ENCODE measurements at places on chromosomes 3 and 15.

GRCh38 chr15:57395292-57395691 is 19.0 kb downstream of the CGNL1 start:
- DNase-seq: no peak

- DNase-seq: no peak
These were observed 6.6 kb downstream of the GPR171 start for GRCh38 chr3:151196434-151196833.

- DNase-seq: no peak
These were observed 1465.3 kb upstream of the GBE1 start for GRCh38 chr3:83226751-83227150.

DNA sequence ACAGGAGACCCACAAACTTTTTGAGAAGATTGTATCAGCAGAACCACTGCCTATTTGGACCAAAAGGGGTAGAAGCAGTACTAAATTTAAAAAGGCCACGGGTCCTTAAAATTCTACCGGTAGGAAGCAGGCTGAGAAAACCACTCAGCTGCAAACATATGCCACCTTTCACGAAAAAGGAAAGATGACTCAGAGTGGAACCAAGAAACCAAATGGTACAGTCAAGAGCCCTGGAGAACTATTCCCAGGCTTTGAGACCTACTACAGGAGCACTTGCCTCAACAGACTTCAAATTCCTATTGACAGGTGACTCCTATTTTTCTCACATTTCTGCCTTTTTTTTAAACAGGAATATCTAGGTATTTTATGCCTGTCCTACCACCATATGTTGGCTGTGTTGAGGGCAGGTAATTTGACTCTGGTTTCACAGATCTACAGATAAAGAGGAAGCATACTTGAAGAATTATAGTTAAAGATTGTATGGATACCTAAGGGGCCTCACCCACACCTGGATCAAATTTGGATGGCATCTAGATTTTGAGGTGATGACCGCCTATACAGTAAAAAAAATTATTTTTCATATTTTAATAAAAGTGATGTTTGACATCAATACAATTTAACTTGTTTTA is 10.1 kb downstream of the GOLIM4 start:
- no peak for DNase-seq

DNA sequence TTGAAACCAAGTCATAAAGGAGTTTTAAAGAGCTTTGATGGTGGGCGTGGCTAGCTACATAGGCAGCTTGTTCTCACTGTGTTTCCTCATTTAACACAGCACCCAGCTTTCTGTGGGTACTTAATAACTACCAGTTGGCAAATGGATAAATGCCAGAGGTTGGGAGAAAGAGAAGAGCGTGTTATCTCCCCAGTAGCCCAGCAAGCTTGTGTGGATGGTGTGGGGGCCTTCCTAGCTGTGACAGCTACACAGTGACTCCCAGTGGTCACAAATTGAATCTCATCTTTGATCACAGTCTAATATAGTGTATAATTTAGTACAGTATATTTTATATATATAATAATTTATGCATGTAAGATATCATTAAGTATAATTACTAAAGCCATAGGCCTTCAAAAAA is 984.1 kb downstream of the EPHA3 start:
- DNase-seq: no peak

- DNase-seq: no peak
These were observed 36.0 kb upstream of the PEX5L start for GRCh38 chr3:180072786-180073185.

GRCh38 chr15:80890341-80891005 is 99.1 kb downstream of the MESD start:
- no peak for DNase-seq

- DNase-seq: no peak
These were observed 26.0 kb downstream of the XPC start for GRCh38 chr3:14152233-14152962.

DNA sequence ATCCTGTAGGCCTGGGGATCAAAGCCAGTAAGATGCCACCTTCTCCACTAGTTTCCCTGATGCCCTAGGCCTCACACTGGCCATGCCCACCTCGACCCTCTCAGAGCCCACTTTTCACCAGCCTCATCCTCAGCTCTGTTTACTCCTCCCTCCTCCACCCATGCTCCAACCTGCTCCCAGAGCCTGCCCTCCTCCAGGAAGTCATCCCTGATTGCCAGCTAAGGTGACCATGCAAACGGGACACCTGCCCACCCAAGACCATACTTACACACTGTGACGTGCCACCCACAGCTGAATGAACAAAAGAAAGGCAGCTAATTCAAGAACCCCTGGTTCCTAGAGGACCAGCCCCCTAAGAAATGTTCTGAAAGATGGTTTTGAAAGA is 9.1 kb downstream of the PLCD1 start:
- no peak for DNase-seq

DNA sequence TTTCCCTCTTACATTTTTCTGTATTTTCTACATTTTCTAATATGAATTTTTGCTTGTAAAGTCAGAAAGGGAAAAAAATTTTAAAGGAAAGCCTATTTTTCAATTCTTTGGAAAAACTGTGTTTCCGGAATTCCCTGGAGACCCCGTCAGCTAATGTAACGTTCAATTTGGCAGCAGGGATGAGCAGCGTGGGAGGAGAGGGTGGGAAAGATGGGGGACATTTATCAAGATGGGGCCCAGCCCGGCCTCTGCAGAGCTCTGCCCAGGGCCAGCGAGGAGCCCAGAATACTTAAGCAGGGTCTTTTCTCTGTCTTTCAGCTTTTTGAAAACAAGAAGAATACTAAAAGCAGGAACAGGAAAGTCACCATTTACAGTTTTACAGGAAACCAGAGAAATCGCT is 129.0 kb downstream of the LRRK1 start:
- DNase-seq: no peak

DNA sequence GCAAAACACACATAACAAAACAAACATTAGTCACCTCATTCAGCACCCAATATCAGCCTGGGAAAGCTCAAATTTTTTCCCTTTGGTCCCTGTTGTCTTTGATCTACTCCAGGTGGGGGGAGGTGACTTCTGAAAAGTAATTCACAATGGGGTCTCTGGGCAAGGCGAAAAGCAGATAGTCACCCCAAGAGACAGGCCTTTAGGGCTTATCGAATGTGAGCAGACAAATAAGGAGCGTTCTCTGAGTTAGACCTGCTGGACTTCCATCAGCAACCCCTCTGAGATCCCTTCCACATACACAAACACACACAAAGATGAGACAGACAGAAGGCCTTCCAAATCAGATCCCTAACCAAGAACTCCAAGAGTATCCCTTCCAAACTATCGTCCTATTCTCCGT is 171.0 kb upstream of the SMAD3 start:
- no peak for DNase-seq

- no peak for DNase-seq
These were observed 52.8 kb downstream of the MGA start for GRCh38 chr15:41713047-41713446.

GRCh38 chr3:190001426-190001825 is 119.3 kb downstream of the P3H2 start:
- DNase-seq: no peak

DNA sequence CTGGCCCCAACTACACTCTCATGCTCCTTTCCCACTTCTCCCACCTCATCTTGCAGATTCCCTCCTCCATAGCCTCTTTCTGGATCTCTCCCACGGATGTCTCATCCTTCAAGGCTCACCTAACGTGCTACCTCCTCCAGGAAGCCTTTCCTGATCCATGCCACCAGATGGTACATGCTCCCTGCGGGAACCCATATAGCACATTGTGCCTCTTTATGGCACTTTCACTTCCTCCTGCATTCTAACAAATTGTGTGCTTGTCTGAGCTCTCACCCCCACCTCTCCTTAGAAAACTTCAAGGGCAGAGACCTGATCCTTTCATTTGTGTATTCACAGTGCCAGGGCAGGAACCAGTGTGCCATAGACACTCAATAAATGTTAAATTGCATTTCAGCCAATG is 63.0 kb downstream of the HES1 start:
- no peak for DNase-seq

- DNase-seq: no peak
These were observed 9.3 kb upstream of the SLC12A8 start for GRCh38 chr3:125221831-125222230.

- no peak for DNase-seq
These were observed 848.3 kb downstream of the FHIT start for GRCh38 chr3:60402931-60403330.

- DNase-seq: no peak
These were observed 73.2 kb upstream of the CHL1 start for GRCh38 chr3:123341-123740.

- DNase-seq: no peak
These were observed 53.5 kb downstream of the SLC30A4 start for GRCh38 chr15:45469027-45469426.

GRCh38 chr3:14672588-14672987 is 2.4 kb upstream of the C3orf20 start:
- no peak for DNase-seq

GRCh38 chr3:55860049-55860721 is 373.1 kb upstream of the WNT5A start:
- no peak for DNase-seq

Data from stimulated activated CD4-positive, alpha-beta T cell treated with anti-CD3 and anti-CD28 coated beads, Interleukin-12 subunit alpha, Interleukin-12 subunit beta, amount 100 ng/mL, for 48 hours (primary cell).